Activated CD4-positive, CD25-positive, alpha-beta regulatory T cell (primary cell): ENCODE measurements at places on chromosomes 7 and 10.

DNA sequence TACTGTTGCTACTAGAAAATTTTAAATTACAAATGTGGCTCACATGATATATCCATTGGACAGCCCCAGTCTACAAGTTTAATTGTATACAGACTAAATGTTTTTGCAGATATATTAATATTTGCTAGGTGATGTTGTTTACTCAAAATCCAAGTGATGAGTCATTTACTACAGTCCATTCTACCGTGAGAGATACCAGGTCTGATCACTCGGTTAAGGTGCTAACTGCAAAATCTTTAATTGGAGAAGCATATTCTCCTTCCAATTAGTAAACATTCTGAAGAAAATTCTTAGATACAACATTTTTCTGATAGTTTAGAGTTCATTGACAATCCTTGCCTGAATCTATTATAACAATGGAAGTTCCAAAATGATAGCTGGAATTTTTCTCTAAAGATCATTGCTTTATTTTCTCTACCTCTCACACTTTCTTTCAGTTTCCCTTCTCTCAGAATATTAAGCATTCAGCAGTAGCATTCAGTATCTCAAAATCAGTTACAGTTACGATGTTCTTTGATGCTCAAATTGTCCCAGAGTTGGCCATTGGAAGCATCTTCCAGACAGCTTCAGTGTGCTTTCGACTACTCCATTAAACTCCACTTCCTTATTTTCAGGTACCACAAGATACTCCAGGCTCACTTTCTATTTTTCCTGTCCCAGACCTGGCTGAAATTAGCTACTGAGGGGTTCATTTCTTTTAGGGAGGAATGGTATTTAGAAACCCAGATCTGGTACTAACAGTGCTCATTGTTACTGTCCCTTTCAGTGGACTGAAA, 2.3 kb downstream of the ABCB1 start:
- DNase-seq, result no peak

DNA sequence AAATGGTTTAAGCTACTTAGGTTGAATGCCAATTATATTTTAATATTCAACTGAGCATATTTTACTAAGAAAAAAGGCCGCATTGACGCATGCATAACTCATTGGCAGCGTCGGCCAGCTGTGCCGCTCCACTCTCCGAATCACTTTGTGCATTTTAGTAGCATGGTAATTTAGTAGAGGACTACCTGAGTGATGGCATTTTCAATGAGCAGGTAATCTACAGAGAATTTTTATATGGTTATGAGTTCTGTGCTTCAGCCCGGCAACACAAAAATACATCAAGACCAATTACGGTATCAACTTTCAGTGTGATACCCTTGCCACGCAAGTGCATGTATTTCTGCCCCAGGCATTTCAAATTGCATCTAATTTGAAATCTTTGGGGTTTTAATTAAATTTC, 247.2 kb downstream of the EBF3 start:
- no peak for DNase-seq

GRCh38 chr7:78499283-78499682, 700.7 kb downstream of the PHTF2 start:
- DNase-seq, result no peak

DNA sequence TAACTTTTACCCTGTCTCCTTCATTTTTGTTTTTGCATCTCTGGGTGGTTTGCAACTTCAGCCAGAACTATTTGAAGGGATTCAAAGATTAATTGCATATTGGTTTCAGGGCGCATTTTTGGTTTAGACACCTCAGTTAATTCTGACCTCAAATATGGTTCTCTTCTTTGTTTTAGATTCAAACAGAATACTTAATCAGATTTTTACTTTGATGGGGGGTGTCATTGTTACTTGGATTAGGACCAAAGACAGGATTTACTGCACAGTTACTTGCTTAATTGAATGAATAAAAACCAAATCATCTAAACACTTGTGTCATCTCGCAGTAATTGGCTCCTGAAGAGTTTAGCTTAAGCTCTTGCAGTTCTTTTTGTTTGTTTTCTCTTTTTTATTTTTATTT, 100.9 kb downstream of the PHTF2 start:
- DNase-seq, result no peak

DNA sequence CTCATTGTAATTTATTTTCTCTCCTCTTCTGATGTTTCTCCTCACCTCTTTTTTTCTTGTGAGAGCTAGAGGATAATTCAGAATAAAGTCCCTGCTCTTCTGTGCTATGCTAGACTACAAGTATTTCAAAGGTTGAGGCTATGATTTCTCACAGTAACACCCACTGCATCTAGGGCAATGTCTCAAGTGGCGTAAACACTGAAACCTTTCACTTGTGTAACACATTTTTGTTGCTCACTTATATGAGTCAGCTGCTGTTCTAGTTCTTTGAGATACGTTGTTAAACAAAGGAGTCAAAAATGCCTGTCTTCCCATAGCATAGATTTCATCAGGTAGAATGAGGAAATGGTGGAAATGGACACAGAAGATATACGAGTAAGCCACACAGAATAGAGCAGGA, 305.1 kb upstream of the PITRM1 start:
- no peak for DNase-seq

- no peak for DNase-seq
These were observed 12.8 kb downstream of the SPOCK2 start for GRCh38 chr10:72075376-72076115.

DNA sequence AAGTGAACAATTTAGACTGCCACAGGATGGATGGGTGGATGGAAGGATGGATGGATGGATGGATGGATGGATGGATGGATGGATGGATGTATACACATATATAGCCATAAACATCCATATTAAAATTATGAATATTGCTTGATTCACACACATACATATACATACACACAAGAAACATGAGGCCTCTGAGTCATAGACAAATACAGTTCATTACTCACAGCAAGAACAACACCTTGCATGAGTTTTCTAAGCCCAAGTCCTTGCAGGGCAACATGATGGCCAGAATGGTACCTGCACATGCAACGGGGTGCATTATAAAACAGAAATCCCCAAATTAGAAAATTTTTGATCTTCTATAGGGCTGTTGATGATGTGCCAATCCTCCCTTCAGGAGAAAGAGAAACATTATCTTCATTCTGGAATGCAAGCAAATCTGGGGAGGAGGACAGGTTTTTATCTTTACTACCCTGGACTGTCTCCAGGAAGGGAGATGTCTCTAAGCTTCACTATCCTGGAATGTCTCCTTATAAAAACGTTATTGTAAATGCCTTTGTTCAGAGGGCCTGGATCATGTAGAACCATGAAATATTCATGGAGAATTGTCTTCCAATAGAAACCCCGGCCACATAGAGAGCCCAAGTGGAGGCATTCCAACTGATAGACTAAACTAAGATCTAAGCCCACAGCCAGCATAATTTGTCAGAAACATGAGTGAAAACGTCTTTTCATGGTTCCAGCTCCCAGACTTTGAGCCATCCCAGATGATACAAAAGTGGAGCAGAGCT, 238.6 kb upstream of the LRRN3 start:
- no peak for DNase-seq
